Activated T-cell treated with anti-CD3 and anti-CD28 coated beads, Interleukin-2, amount 50 U/mL, for 48 hours (primary cell): ENCODE measurements at places on chromosomes 4 and X.

DNA sequence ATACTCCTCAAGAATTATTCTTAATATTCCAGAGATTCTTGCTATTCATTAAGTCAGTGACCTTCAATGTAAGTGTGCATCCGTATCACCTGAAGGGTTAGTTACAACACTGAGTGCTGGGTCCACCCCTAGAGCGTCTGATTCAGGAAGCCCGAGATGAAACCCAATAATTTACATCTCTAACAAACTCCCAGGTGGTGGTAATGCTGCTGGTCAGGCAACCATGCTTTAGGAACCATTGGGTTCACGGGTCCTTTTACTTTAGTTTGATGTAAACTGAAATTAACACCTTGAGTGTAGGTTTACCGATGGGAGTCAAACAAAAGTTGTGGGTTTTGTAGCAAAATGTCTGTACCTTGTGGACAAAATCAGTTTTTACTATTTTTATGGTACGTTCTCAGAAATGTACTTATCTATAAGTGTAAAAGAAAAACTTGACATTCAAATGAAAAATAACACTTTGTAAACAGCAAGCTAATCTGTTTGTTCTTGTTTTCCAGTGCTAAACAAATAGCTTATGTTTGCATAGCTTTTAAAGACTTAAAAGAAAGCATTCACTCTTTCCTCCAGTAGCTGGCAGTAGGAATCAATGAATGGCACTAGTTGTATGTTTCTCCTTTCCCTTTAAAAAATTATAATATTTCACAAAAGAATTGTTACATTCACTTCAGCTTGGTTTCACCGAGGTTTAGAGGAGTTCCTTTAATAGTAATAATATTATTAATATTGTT is 32.7 kb downstream of the ACE2 start:
- no peak for DNase-seq

DNA sequence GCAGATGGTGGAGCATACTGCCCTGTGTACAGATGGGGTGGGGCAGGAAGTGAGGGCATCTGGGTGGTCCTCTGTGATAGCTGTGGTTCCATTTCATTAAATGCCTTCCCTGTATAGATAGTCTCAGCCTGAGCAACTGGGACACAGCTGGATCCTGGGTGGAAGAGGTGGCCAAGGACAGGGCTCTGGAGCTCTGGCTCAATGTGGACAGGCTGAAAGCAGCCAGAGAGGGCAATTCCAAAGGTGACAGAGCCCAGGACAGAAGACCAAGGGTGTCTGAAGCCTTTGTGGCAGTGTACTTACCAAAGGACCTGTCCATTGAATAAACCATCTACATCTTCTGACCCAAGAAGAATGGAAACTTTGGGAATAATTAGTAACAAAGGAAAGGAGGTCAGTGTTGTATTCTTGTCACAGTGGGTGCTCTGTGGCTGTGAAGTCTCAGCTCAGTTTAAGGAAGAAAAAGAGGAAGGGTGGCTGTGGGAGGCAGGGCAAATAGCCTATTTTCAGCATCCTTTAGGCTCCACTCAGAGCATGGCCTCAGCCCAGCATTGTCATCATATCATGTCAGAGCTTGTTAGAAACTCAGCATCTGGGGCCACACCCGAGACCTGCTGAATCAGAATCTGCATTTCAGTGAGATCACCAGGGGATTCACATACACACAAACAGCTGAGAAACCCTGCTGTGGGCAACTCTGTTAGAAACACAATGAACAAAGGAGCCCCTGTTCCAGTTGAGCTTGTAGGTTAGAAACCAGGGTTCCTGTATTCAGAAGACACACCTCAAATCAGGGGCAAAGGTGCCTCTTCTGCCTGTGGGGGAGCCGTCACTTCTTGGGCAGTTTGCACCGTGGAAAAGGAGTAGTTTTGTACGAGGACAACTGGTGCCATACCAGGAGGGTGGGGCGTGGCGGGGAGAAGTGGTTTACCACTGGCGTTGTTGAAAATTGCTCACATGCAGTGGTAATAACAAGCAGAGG is 168.6 kb downstream of the PTTG2 start:
- DNase-seq: peak; percentile 84

DNA sequence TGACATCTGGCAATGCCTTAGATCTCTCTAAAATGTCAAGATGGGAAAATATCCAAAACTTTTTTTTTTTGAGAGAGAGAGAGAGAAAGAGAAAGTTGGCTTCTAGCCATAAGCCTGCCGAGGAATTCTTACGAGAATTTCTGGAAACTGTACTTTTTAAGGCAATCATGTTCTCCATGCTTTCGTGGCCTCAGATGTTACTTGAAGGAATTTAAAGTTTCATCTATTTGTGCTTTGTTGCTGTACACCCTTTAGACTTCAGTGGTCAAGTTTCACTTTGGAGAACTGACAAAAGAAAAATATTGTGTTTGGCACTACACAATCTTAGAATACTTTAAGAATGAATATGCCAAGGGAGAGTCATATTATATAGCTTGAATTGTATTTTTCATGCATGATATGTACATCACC is 53.9 kb downstream of the FAT4 start:
- no peak for DNase-seq

- DNase-seq: no peak
Observed at GRCh38 chr4:145861336-145862318, 77.0 kb downstream of the ZNF827 start.

GRCh38 chr4:87856816-87857215 is 24.0 kb downstream of the MEPE start:
- DNase-seq: no peak

- no peak for DNase-seq
Observed at GRCh38 chr4:152118819-152119553, 358.2 kb upstream of the GATB start.

DNA sequence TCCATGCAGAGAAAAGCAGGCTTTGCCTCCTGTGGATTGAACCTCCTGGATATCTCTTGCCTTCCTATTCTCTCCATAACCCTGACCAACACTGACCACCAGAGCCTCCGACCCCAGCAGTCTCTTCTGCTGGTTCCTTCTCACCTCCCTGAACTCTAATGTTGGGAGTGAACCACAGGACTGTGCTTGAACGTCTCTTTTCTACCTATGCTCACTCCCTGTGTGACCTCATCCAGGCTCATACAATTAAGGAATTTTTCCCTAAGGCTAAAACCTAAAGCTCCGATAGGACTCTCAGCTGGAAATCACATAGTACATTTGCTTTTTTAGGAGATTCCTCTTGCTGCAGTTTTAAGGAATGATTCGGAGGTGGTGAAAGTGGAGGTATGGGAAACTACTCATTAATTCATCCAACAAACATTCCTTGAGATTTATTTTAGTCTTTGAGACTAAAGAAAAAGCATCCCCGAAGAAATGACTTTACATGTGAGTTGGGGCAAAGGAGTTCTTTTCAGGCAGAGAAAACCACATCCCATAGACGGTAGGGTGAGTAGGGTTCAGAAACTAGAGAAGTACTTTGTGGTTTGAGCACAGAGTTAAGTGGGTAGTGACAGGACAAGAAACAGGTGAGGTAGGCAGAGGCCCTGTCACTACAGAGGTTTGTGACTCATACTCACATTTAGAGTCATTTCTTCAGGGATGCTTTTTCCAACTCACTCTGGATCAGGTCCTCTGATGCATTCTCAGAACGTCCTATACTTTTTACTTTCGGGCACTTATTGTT is 30.8 kb downstream of the NDNF start:
- DNase-seq: no peak

GRCh38 chr4:2320152-2320551 is 58.2 kb upstream of the MXD4 start:
- DNase-seq: no peak

- no peak for DNase-seq
Observed at GRCh38 chrX:16480049-16480448, 169.9 kb upstream of the S100G start.

- no peak for DNase-seq
Observed at GRCh38 chrX:19179389-19179788, 57.1 kb upstream of the ADGRG2 start.

- DNase-seq: no peak
Observed at GRCh38 chr4:175282407-175282806, 364.2 kb downstream of the ADAM29 start.

DNA sequence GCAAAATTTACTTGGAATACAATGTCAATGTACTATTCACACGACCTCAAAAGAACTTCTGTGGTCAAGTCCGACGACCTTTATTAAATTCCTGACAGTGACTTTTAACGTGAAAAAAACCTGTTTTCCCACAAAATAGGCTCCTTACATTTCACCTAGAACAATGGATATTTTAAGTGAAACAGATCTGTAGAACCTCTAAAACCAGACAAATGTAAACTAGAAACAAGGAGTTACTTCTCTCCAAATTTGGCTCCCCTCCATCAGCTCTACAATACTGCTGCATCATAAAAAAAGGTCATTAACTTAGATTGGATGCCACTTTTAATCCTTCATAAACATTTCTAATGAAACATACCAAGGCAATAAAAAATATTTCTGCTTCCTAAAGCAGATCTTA is 1.2 kb downstream of the NEK1 start:
- DNase-seq: no peak

- no peak for DNase-seq
Observed at GRCh38 chrX:121307449-121307848, 260.0 kb downstream of the GLUD2 start.

- DNase-seq: no peak
Observed at GRCh38 chr4:143435955-143436354, 77.5 kb upstream of the SMARCA5 start.

- DNase-seq: peak; percentile 46
Observed at GRCh38 chrX:43655151-43656004, 721 bp upstream of the MAOA start.

- DNase-seq: no peak
Observed at GRCh38 chr4:26010304-26010703, 96.3 kb downstream of the SMIM20 start.

GRCh38 chr4:31275906-31276305 is 555.7 kb downstream of the PCDH7 start:
- no peak for DNase-seq
